ENCODE measurements at places on chromosomes 1 and 21.

DNA sequence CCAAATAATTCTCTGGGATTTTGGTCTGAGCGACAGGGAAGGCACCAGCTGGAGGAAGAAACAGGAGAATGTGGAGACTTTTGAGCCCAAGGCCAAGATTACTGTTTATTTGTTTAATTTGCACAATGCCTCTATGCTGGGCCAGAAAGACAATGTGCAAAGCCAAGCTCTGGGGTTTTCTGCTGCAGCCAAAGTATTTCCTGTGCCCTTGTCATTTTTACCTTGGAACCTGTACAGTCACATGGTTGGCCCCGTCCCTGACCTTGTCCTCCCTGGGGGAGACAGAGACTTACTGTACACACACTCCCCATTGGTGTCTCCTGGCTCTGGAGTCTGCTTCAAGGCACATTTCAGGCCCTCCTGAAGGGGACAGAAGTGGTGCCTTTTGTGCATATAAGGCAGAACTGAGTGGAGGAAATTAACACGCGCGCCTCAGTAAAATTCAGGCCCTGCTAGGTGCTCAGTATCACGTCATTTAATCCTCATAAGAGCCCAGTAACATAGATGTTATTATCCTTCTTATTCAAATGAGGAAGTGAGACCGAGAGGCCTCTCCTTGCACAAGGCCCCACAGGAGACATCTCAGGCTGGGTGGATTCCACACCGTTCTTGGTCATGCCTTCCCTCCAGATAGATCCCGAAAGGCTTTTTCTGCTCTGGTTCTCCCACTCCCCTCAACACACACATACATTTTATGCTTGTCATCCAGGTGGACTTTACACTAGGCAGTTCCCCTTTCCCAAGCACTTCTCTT is 21.1 kb downstream of the C1orf115 start:
- no peak for DNase-seq

- DNase-seq = no peak
These were observed 387.9 kb downstream of the NUF2 start for GRCh38 chr1:163709636-163710035.

- peak; percentile 53 for DNase-seq
These were observed 1.5 kb upstream of the S100A14 start for GRCh38 chr1:153617663-153618062.

DNA sequence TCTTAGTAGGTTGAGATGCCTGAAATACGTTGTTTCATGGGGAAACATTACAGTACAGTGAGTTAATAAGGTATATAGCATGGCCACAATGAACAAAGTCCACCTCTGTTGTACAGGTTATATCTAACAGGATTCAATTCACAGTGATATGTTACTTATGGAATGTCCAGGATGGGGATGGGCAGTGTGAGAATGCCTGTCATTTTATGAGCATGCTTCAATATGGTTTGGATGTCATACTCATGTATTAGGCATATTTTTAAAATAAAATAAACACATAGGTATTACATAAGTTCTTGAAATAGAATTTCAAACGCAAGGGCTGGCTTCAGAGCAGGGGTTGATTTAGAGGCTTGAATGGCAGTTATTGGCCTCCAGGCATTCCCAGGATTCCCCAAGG is 6.1 kb upstream of the PHLDA3 start:
- no peak for DNase-seq

DNA sequence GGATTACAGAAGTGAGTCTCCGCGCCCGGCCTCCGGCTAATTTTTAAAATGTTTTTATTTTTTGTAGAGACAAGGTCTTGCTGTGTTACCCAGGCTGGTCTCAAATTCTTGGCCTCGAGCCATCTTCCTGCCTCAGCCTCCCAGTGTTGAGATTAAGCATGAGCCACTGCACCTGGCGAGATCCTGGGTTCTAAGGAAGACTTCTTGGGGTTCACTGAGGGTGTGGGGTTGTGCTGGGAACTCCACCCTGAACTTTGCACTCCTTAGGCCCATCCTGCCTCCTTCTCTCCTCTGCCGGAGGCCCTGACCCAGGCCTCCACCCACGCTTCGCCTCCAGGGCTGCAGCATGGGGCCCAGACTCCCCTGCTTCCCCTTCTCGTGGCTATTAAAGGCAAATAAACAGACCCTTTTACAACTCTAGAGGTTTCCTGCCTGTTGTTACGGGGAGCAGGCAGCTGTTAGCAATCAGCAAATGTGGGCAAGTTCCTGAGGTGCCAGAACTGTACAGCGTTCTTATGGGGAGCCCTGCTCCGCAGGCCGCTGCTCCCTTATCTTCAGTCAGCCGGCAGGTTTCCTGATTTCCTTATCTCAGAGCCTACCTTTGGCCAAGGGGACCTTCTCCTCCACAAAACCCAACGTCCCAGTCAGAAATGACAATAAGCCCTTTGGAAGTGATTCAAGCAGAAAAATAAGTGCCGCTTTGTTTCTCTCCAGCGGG is 41.0 kb upstream of the LIN9 start:
- DNase-seq = no peak

- DNase-seq = no peak
These were observed 100.5 kb downstream of the NPHP4 start for GRCh38 chr1:5891736-5892135.
